ENCODE measurements at places on chromosomes 2 and 18. TPM values are rescaled to one million over a fixed set of nuclear protein-coding genes. Genes with fewer than 3 reads are reported as not detected.
A peak's percentile ranks its signal among the peaks of the same experiment; 100 is the strongest.

- DNase-seq, result peak; percentile 35
Observed at GRCh38 chr2:152407204-152407721, 72.3 kb downstream of the FMNL2 start.

DNA sequence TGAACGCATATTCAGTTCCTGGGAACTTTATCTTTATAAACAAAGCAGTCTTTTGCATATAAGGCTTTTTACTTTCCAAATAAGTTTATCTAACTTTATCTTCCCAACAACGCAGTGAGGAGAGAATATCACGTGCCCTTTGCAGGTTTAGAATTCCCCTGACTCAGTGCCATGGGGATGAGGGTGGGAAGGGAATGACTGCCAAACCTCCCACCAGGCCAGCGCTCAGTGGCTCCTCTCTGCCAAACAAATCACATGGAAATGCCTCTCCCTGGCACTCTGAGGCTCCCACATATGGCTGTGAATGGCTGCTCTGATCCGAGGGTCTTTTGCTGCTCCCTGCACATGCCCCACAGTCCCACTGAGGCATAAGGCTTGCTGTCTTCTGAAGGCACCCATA lies 158.3 kb downstream of the DNAH6 start:
- DNase-seq, result peak; percentile 12

GRCh38 chr2:237412988-237413776 lies 782 bp downstream of the COL6A3 start:
- DNase-seq, result peak; percentile 57

- no peak for DNase-seq
Observed at GRCh38 chr2:28670856-28671255, 80.8 kb upstream of the PPP1CB start.

GRCh38 chr2:2587354-2587753 lies 256.3 kb upstream of the MYT1L start:
- DNase-seq, result no peak

DNA sequence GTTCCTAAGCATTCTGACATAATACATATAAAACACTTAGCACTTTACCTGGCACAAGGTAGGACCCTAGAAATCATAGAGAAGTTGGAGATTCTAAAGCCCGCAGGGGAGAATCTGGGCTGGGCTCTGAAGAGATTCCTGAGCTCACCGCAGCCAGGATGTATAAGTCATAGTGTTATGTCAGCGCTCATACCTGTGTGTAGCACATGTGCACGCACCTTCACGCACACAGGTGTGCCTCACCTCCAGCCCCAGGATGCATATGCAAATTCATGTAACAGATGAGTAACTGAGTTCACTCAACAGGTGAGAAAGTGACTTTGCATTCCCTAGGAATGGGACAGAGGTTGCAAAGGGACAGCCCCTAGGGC lies 7.9 kb upstream of the SDC1 start:
- DNase-seq, result no peak

GRCh38 chr2:59868981-59869380 lies 684.5 kb downstream of the BCL11A start:
- DNase-seq, result no peak

GRCh38 chr2:101300836-101301235 lies 7.7 kb downstream of the RNF149 start:
- DNase-seq, result no peak

DNA sequence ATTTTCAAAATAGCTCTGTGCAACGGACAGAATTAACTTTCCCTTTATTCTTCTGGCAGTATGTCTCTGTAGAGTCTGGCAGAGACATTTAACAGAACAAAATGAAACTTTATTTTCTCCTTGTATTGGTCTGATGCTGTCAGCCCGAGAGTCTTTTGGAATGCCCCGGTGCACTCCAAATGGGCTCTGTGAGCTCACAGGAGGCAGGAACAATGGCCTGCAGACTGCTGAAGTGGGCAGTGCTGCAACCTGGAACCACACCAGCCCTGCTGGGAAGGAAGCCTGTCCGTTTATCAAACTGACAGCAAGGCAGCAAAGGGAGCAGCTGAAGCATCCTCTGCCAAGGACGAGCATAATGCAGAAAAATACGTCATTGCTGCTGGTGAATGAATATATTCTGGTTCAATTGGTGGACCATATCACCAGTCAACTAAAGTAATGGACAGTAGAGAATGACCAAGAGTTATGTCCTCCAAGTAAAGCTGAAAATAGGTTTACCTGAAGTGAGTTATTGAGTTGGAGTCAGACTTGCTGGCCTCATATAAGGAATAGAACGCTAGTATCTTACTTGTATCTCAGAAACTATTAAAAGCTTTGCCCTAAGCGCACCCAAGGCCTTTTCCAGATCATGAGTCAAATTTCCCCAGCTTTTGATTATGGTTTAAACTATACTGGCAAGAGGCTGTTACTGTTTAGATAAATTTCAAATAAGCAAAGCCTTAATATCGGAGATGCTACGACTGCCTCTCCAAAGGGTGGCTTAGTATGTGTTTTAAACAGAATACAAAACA lies 207.6 kb upstream of the TANK start:
- DNase-seq, result peak; percentile 79

GRCh38 chr2:208552943-208553342 lies 146.4 kb downstream of the PTH2R start:
- no peak for DNase-seq

DNA sequence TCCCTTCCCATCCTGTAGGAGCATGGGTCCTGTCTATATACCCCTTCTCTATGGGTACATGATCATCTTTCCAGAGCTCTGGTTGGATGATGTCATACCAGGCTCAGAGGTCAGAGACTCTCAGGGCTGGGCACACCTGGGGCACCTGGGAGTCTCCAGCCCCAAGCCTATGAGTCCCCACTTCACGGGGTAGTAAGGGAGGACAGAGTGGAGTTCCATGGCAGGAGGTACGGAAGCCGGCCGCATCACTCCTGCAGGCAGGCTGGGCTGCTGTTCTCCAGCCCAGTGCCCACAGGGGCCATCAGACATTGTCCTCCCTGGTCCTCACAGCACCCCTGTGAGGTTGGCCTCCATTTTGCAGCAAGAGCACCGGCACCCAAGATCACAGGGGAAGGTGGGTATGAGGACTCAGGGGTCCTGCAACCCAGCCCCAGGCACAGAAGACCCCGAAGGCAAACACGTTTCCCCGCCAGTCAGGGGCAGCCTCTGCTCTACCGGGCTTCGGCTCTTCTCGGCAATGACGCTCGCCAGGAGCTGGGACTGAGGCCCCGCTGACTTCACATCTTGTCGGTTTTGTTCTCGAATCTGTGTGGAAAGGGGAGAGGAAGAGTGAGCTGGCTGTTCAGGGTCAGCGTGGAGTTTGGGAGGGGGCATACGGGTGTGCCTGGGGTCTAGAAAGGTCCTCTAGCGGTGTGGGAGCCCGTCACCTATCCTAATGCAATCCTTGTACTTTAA lies 91.5 kb downstream of the ADD2 start:
- no peak for DNase-seq

- no peak for DNase-seq
Observed at GRCh38 chr2:106124905-106125549, 69.1 kb downstream of the UXS1 start.

DNA sequence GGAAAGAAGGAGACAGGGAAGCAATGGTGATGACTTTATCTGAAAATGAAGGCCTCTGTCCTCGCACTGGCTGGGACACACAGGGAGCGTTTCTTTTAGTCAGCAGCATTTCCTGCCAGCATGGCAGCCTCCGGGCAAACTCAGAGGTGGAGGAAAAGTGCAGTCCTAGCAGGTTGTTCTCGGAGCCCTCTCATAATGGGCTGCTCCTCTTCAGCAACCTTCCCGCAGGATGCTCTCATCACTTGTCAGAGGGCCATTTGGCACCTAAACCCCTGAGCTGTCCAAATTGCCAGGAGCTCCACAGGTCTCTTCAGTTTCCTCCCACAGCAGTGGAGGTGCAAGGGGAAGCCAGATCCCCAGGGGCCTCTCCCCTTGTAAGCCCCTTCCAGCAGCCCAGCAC lies 6.2 kb downstream of the STK39 start:
- DNase-seq, result no peak

DNA sequence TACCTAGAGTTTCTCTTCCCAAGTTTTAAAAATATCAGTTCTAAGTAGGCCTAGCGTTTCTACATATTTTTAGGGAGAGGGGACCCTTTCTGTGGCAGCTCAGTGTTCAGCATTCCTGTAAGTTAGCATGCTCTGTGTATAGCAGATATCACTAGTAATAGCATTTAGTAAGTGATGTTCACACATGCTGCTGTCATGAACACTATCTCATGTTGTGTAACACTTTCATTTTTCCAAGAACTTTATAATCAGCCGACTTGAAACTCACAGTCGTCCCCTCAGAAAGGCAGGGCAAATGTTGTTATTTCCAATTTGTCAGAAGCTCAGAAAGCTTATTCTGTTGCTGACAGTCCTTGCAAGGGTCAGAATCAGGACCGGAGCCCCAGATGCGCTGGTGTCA lies 267.7 kb downstream of the ALPK2 start:
- peak; percentile 22 for DNase-seq

- no peak for DNase-seq
Observed at GRCh38 chr18:23209796-23210195, 74.5 kb downstream of the CABLES1 start.

- DNase-seq, result no peak
Observed at GRCh38 chr2:43302182-43302960, 76.0 kb upstream of the ZFP36L2 start.

- peak; percentile 53 for DNase-seq
Observed at GRCh38 chr18:3248062-3248657, 559 bp downstream of the MYL12A start.

- DNase-seq, result no peak
Observed at GRCh38 chr18:39521164-39521563, 1955.6 kb upstream of the CELF4 start.

- peak; percentile 65 for DNase-seq
Observed at GRCh38 chr2:202165945-202166344, 72.5 kb downstream of the SUMO1 start.

GRCh38 chr18:54094474-54094873 lies 130.0 kb downstream of the MBD2 start:
- DNase-seq, result no peak

DNA sequence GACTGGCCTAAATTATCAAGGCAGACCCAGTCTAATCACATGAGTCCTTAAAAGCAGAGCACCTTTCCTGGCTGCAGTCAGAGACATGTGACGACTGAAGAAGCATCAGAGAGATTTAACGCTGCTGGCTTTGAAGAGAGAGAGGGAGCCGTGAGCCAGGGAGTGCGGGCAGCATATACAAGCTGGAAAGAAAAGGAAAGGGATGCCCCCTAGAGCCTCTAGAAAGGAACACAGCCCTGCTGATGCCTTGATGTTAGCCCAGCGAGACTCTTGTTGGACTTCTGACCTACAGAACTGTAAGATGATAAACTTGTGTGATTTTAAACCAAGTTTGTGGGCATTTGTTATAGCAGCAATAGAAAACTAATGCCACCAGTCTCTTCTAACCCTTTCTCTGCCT lies 58.1 kb downstream of the HEATR5B start:
- no peak for DNase-seq

- no peak for DNase-seq
Observed at GRCh38 chr18:50369672-50370071, 5.2 kb upstream of the SKA1 start.

DNA sequence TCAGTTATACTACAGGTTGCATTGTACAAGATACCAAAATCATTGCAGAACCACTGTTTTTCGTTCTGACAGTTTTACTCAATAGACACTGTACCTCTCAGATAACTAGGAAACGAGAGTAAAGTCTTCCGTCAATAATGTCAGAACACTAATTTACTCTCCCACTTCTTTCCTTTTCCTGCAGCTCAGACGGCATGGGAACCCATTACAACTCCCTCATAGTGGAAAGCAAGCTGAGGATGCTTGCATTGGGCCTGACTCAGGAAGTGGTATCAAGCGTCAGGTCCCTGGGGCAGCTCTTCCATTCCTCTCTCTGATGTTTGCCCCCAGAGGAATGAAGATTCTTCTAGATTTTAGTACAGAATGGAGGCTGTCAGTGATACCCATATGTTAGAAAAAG lies 23.9 kb upstream of the FHL2 start:
- DNase-seq, result no peak

DNA sequence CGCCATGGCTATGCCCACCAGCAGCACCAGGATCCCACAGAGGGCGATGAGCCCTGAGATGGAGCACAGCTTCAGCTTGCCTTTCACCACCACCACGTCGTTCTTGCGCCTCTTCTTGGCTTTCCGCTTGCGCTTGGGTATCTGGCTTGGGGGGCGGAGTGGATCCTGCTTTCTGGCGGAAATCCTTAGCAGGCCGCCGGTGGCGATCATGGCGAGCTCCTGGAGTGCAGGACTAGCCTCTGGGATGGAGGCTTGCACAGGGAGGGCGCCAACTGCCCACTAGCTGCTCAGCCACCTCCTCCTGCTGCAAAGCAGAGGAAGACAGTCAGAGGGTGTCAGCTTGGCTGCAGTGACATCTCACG lies 3.5 kb downstream of the TMEM200C start:
- no peak for DNase-seq

DNA sequence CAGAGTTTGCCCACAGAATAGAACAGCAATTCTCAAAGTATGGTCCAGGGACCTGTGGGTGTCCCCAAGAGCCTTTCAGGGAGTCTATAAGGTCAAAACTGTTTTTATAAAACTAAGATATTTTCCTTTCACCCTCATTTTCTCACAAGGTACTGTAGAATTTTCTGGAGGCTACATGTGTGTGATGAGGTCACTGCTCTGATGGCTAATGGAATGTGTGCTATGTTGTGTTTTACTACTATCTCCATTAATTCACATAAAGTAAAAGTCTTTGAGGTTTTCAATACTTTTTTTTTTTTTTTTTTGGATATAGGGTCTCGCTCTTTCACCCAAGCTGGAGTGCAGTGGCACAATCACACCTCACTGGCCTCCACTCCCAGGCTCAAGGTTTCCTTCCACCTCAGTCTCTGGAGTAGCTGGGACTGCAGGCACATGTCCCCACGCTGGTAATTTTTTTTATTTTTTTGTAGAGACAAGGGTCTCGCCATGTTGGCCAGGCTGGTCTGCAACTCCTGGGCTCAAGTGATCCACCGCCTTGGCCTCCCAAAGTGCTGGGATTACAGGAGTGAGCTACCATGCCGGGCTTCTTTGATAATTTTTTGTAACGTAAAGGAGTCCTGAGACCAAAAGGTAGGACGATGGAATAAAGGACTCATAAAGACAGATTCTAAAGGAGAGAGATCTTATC lies 1.8 kb downstream of the TRABD2A start:
- no peak for DNase-seq

DNA sequence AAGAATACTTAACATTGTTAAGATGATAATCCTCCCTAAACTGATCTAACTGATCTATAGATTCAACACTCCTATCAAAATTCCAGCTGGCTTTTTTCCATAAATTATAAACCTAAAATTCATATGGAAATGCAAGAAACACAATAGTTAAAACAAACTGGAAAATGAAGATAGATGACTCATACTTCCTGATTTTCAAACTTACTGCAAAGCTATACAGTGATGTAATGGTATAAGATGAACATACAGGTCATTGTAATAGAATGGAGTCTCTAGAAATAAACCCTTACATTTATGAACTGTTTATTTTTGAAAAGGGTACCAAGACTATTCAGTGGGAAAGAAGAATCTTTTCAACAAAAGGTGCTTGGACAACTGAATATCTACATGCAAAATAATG lies 32.3 kb downstream of the UBXN4 start:
- peak; percentile 50 for DNase-seq

Gene KCNG3
- total RNA-seq, result under 0.01 TPM

Gene LYPD1
- total RNA-seq, result 0.17 TPM

Gene RFTN2
- total RNA-seq, result 10.2 TPM

Gene ASPRV1
- total RNA-seq, result 0.33 TPM

Gene SLC11A1
- 0.17 TPM for total RNA-seq

Gene CIB4
- not detected for total RNA-seq

Gene MOGAT1
- total RNA-seq, result not detected

Gene GPAT2
- 3.9 TPM for total RNA-seq

Gene CYP1B1
- 94.1 TPM for total RNA-seq

Gene SERPINB5
- not detected for total RNA-seq

Gene FIGN
- 1.5 TPM for total RNA-seq
